ENCODE measurements at places on chromosomes 3 and 15.
A peak's percentile ranks its signal among the peaks of the same experiment; 100 is the strongest.

DNA sequence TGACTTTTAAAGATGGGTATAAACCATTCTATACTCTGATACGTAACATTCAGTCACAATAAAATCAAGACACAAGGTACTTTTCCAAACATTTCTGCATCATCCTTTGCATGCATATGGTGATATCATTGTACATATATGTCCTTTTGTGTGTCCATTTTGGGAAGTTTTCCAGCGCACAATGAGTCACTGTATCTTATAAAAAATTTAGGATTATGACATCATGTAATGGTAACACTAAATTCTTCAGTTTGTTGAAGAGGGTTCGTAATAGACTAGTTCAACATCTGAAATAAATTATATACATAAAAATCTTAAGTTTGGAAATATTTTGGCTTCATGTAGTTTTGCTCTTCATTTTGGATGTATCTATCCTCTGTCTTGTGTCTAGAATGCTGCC is 480.9 kb downstream of the ROBO1 start:
- DNase-seq, result no peak

DNA sequence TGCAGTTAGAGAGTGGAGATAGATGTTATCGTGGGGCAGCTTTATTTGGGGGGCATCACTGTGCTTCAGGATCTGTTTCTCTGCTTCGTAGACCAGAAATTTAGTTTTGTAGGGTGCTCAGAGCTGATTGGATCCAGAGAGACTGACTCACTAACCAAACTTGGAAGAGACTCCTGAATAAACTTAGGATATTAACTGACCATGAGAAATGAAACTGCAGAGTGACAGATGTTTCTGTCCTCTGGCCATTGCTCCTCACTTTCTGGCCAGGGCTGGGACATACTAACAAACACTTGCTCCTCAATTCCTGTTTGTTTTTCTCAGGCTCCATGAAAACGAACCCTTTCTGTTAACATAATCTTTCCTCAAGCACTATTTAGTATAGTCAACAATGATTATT is 4.3 kb downstream of the ZNF592 start:
- DNase-seq, result no peak

GRCh38 chr3:8368598-8368997 is 133.0 kb upstream of the LMCD1 start:
- DNase-seq, result no peak

GRCh38 chr3:148360051-148360450 is 337.7 kb upstream of the AGTR1 start:
- DNase-seq, result no peak

GRCh38 chr3:122301063-122301462 is 24.0 kb upstream of the CSTA start:
- DNase-seq, result no peak

- DNase-seq, result no peak
These were observed 534.7 kb downstream of the FHIT start for GRCh38 chr3:60716573-60716972.

- DNase-seq, result no peak
These were observed 10.8 kb downstream of the PLD1 start for GRCh38 chr3:171799501-171799900.

DNA sequence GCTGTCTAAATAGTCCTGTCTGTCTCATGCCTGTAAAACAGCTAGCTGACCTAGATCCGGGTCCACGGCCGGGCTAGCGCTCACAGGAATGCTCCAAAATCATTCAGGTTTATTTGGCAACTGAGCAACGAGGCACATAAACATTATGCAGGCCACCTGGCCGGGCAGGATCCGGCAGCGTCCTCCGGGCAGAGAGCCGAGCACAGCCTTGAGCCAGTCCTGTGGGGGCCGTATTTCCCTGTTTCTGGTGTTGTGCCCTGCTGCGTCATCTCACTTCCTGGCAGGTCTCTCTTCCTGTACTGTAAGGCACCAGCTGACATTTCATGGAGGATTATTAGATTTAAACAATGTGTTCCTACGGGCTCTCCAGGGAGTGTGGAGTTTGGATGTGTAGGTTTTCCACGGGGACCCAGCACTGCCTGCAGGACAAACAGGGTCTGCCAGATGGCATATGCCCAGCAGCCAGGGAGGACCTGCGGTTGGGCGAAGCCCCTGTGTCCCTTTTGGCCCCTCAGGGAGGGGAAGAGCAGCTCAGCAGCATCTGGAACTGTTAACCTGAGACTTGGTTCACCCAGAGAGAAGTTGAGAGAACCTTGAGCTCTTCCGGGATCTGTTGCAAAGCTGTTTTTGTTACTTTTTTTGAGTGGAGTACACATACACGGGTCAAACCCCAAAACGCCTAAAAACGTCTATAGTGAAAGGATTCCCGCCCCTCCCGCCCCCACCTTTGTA is 16.6 kb upstream of the LRRK1 start:
- no peak for DNase-seq

GRCh38 chr15:62208367-62208766 is 43.3 kb upstream of the C2CD4B start:
- no peak for DNase-seq

GRCh38 chr15:52348056-52348745 is 52.6 kb upstream of the MYO5C start:
- DNase-seq, result no peak

- DNase-seq, result no peak
These were observed 227.8 kb upstream of the PLSCR5 start for GRCh38 chr3:146832857-146833458.

GRCh38 chr3:79003994-79004393 is 763.8 kb downstream of the ROBO1 start:
- DNase-seq, result no peak

GRCh38 chr15:31034152-31034551 is 42.7 kb upstream of the MTMR10 start:
- DNase-seq, result no peak

DNA sequence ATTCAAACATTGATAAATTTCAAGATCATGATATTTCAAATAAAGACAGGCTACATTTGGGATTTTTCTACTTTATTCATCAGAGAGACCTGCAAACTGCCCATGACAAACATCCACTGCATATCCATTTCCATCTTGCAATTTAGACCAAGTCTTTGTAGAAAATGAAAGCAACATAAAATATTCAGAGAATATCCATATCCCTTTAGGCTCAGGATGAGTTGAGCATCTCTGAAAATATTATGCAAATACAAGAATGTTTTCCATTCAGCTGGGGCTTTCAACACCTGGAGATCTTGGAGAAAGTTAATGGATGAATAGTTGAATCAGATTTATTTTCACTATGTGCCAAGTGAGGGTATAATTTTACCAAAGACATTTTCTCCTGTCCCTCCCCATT is 103.4 kb downstream of the TUSC7 start:
- DNase-seq, result no peak

GRCh38 chr3:89144080-89144479 is 36.7 kb downstream of the EPHA3 start:
- no peak for DNase-seq

DNA sequence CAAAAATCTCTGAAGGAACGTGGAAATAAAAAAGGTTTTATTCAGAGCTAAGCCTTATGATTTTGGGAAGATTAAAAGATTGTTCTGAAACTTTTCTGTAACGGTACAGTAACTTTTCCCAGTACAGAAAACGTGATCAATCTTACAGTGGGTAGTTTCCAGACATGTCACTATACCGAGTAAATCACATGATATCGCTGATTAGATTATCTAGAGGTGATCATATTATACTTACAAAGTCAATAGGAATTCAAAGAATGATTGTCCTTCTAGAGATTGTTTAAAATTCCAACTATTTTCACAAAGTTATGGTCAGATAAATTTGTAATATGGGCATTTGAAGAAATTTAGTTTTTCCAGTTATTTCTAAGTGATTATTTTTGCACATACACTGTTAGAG is 736.0 kb upstream of the GRM7 start:
- no peak for DNase-seq

DNA sequence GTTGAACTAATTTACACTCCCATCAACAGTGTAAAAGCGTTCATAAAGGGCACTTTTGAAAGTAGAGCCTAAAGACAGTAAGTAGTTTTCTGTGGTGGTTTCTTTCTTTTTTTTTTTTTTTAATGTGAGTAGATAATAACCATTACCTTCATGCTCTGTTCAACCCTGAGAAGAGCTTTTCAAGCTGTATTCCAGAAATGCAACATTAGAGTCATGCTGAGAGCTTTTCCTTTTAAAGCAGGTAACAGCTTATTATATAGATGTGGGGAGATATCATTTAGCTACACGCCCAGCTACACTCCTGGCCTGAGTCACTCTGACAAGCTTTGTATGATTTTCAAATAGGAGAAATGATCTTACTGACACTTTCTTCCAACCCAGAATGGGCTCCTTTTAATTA is 96.2 kb upstream of the ARHGEF26 start:
- DNase-seq, result no peak

- DNase-seq, result peak; percentile 30
These were observed 185.2 kb downstream of the KLF13 start for GRCh38 chr15:31511707-31512310.

DNA sequence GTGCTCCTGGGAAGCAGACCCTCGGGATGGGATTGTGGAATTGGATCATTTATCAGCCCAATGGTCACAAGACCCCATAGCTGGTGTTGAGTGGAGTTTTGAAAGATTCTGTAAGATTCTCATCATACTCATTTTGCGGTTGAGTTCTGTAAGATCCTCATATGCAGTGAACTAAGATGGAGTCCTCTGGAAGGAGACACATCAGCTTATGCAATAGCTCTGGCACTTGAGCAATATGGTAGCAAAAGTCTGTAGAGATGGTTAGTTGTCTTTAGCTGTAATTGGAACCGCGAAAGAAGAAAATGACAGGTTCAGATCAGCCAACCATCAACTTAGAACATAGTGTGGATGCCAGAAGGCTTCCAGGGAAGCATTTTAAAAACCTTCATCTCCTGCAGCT is 184.5 kb upstream of the TSC22D2 start:
- DNase-seq, result no peak

- no peak for DNase-seq
These were observed 13.9 kb upstream of the USP3 start for GRCh38 chr15:63490345-63491034.

GRCh38 chr3:149647285-149647684 is 10.5 kb downstream of the WWTR1 start:
- DNase-seq, result no peak

GRCh38 chr3:56720849-56721248 is 37.8 kb upstream of the TASOR start:
- no peak for DNase-seq

- no peak for DNase-seq
These were observed 50.3 kb downstream of the FILIP1L start for GRCh38 chr3:100063929-100064461.

GRCh38 chr15:32908872-32909271 is 191.1 kb downstream of the GREM1 start:
- DNase-seq, result no peak
